ENCODE measurements at places on chromosomes 2 and 18. TPM values are rescaled to one million over a fixed set of nuclear protein-coding genes. Genes with fewer than 3 reads are reported as not detected.

GRCh38 chr2:142217804-142218203 is 87.0 kb upstream of the LRP1B start:
- H3K4me1 ChIP-seq: no peaks in the 10 kb centered on the region
- no peaks in the 10 kb centered on the region for H3K36me3 ChIP-seq
- H3K27me3 ChIP-seq: no peaks in the 10 kb centered on the region
- H3K27ac ChIP-seq: no peak overlapping the region
- no peak overlapping the region for H3K4me3 ChIP-seq
- no peak for DNase-seq

The ECEL1 gene
- 1.0 TPM for total RNA-seq

The TUBA3D gene
- total RNA-seq: not detected

DNA sequence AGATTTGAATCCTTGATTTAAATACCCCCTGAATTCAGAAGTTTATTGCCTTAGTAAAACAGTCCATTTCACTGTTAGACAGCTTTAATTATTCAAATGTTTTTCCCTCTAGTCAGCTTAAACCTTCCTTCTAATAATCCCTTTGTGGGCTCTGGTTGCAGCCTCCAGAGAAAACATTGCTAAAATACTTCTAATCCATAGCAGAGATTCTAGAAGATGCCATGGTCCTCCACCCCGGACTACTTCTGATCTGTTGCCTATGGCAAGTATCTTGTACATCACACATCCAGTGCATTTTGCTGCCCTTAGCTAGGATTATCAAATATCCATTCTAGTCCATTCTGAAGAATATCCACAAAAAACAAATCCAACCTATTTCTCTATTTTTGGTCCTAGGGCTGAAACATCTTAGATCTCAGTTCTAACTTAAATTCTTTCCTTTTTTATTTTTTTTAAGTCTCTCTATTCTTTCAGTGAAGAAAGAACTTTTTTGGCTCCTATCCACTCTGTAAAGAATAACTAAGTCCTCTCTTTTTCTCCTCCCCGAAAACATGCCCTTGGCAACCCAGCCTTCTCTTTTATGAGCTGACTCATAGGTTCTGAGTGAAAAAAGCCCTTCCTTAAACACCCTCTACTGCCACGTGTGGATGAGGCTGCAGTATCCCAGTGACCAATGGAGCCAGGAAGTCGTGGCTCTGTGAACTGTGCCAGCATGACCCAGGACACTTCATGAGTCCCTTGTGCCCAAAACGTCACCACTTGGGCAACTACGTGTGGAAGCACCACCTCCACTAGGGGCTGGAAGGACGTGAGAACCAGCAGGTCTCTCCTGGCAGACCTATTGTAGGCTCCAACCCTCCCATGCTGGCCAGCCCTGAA is 349.8 kb downstream of the TNS1 start:
- no peak overlapping the region for H3K27ac ChIP-seq
- no peaks in the 10 kb centered on the region for H3K27me3 ChIP-seq
- H3K4me3 ChIP-seq: no peak overlapping the region
- DNase-seq: peak; percentile 61
- no peaks in the 10 kb centered on the region for H3K4me1 ChIP-seq

DNA sequence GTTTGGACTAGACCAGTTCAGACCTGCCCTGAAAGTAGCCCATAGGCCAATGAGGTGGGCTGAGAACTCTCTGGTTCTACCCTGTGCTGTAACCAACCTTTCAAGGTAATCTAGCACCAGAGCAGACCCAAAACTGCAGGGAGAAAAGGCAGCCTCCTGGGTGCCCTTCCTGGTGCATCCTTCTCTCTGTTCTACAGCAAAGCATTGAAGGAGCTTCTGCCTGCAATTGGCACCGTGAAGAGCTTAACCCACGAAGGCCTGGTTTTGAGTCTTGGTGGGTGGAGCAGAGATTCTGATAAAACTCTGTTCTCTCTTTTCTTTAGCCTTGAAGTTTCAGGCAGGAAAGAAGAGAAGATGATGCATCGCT is 55.5 kb downstream of the LIPG start:
- H3K4me3 ChIP-seq: no peak overlapping the region
- no peak for DNase-seq
- no peaks in the 10 kb centered on the region for H3K4me1 ChIP-seq
- no peaks in the 10 kb centered on the region for H3K27me3 ChIP-seq

- H3K4me1 ChIP-seq: no peaks in the 10 kb centered on the region
- no peaks in the 10 kb centered on the region for H3K27me3 ChIP-seq
- H3K36me3 ChIP-seq: no peaks in the 10 kb centered on the region
- no peak overlapping the region for H3K27ac ChIP-seq
- no peak for DNase-seq
- no peak overlapping the region for H3K4me3 ChIP-seq
Observed at GRCh38 chr2:187171318-187171717, 276.7 kb downstream of the CALCRL start.

DNA sequence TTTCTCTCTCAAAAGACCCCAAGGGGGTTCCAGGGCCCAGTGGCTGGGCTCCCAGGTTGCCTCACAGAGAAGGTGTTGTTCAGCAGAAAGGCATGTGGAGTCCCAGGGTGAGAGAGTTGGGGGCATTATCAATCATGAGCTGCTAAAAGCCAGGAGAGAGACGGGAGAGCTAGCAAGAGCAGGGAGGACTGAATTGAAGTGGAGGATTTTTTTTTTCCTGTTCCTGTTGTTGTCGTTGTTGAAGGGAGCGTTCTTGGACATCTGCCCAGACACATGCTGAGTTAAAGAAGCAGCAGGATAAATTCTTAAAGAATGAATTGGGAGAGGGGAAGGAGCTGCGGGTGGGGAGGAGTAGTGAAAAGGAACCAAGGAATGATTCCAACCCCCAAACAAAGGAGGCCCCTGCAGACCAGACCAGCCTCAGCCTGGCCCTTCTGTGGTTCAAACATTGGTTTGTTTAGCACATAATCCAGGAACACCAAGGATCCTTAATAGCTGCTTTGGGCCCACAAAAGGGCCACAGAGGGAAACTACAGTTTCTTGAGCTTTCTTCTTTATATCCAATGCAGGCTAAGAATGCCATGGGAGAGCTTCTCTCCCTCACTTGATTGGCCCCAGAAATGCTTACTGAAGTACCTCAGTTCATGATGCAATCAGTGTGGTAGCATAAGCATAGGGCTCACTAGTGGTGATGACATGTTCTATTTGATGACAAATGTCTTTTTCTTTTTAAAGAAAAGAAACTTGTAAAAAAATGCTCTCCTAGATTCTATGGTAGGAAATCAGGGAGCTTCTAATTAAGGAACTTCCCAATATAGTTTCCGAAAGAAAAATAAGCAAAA is 146.0 kb downstream of the SETBP1 start:
- no peak overlapping the region for H3K4me3 ChIP-seq
- no peaks in the 10 kb centered on the region for H3K27me3 ChIP-seq
- H3K4me1 ChIP-seq: peaks cover 34% of the 10 kb centered on the region
- H3K36me3 ChIP-seq: no peaks in the 10 kb centered on the region
- peak overlapping the region; percentile 66 for H3K27ac ChIP-seq

The FAM161A gene
- total RNA-seq: 2.6 TPM

- H3K4me3 ChIP-seq: no peak overlapping the region
- DNase-seq: no peak
- H3K27ac ChIP-seq: no peak overlapping the region
- H3K36me3 ChIP-seq: no peaks in the 10 kb centered on the region
- H3K27me3 ChIP-seq: no peaks in the 10 kb centered on the region
Observed at GRCh38 chr18:63287691-63288220, 31.8 kb downstream of the BCL2 start.

Data from lower lobe of right lung (tissue), 2 donors.